ENCODE measurements at places on chromosomes 16 and 17.

- DNase-seq: no peak
Observed at GRCh38 chr16:74825016-74825415, 50.4 kb upstream of the FA2H start.

GRCh38 chr17:8145811-8146210, 6.4 kb downstream of the PER1 start:
- DNase-seq: no peak

DNA sequence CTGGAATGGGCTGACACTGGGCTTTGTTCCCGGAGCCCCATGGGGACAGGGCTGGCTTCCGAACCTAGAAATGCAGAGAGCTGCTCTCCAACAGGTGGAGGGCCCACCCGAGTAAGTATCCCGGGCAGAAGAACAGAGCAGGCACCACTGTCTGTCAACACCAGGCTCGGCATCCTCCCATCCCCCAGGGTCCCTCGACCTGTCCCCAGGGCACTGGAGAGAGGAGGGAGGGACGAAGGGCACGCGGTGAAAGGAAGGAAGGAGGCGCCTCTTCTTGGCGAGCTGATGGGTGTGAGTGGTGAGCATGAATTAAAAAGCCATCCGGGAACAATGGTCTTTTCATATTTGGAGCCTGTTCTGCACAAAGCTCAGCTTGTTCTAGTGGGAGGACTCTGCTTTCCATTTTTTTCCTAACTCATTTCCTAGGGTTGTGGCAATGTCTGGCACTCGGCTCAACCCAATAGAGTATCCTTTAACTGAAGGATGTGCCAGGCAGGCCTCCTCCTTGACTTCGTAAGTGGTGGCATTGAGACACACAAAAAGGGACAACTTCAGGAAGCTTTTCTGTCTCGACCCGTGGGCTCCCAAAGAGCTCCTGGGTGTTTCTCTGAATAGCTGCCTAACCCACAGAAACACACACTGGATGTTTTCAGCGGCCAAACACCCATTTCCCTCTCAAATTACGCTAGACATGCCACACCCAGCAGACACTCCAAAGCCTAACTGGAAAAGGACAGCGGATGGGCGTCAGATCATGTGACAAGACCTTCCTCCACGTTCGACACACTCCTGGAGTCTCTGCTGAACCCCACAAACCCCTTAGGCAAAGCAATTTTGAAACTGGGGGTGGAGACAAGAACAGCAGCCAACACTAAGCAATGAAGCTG, 47.7 kb downstream of the ZFHX3 start:
- DNase-seq: no peak

DNA sequence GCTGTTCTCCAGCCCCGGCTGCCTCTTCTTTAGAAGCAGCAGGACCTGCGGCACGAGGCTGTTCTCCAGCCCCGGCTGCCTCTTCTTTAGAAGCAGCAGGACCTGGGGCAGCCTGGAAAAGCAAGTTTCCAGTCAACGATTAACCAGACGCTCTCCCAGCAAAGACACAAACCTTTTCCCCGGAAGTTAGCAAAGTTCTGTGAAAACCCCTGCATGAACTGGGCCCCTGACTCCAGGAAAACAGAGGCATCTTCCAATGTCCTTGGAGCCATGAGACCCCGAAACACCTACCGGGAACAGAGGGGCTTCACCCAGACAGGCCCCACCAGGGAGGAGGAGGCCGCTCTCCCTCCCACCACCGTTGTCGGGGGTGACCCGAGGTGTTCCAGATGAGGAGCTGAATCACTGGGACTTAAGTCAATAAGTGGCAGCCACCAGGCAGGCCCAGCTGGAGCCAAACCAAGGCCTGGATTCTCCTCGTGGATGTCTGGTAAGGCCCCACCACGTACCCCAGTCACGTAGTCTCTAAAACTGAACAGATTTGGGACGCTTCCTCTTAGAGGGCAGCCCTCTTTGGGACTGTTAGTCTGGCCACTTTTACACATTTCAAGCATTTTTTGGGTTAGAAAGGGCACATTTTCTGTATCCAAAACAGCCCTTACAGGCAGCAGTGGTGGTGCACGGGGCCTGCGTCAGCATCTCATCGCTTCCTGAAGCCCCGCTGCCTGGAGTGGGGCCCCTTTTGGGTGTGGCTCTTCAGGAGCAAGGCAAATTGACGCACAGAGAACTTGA, at the start of gene RPH3AL:
TSS of gene RPH3AL (minus strand) at position 387 of the 792 bp plus-strand sequence. CDS start 25,264 bp downstream, outside the sequence.
- no peak for DNase-seq

- DNase-seq: no peak
Observed at GRCh38 chr16:12158428-12158827, 181.9 kb downstream of the SNX29 start.

GRCh38 chr17:81869221-81870130, 1.7 kb downstream of the ARHGDIA start:
- peak; percentile 56 for DNase-seq

GRCh38 chr16:87681981-87682570, 79.8 kb downstream of the JPH3 start:
- DNase-seq: peak; percentile 29

- DNase-seq: no peak
Observed at GRCh38 chr16:88821168-88821850, 9.6 kb upstream of the APRT start.

- peak; percentile 18 for DNase-seq
Observed at GRCh38 chr17:17693253-17694168, 12.3 kb downstream of the RAI1 start.

- DNase-seq: no peak
Observed at GRCh38 chr16:85373741-85374570, 239.2 kb upstream of the GSE1 start.

GRCh38 chr16:84652566-84652965, 4.3 kb downstream of the KLHL36 start:
- DNase-seq: no peak

- no peak for DNase-seq
Observed at GRCh38 chr17:35666967-35667532, 64.4 kb upstream of the RASL10B start.

DNA sequence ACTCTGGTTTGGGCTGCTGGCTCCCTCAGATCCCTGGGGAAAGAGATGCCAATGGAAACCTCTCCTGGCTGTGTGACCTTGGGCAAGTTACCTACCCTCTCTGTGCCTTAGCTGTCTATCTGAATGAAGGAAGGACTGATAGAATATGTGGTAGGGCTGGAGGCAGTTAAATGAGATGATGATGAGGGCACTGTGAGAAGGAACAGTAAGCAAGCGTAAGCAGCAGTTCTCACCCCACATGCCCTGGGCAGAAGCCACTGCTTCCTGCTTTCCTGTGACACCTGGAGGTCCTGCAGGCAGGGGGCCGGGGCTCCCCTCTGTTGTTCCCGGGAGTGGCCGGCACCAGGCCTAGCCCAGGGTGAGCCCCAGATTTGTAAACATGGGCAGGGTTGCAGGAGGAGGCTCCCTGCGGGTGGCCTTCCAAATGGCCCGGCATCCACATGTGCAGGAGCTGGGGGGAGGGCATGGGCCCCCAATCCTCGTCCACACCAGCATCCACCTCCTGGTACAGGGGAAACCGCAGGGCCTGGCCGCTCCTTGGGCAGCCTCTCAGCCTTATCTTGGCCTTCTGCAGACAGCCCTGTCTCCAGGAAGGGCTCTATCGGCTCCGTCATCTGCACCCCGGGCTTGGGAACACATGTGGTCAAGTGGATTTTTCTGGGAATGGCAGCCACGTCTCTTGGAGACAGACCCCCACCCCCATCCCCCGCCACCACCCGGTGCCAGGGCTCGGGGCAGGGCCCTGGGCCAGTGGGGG, 235.6 kb upstream of the GSE1 start:
- DNase-seq: no peak

DNA sequence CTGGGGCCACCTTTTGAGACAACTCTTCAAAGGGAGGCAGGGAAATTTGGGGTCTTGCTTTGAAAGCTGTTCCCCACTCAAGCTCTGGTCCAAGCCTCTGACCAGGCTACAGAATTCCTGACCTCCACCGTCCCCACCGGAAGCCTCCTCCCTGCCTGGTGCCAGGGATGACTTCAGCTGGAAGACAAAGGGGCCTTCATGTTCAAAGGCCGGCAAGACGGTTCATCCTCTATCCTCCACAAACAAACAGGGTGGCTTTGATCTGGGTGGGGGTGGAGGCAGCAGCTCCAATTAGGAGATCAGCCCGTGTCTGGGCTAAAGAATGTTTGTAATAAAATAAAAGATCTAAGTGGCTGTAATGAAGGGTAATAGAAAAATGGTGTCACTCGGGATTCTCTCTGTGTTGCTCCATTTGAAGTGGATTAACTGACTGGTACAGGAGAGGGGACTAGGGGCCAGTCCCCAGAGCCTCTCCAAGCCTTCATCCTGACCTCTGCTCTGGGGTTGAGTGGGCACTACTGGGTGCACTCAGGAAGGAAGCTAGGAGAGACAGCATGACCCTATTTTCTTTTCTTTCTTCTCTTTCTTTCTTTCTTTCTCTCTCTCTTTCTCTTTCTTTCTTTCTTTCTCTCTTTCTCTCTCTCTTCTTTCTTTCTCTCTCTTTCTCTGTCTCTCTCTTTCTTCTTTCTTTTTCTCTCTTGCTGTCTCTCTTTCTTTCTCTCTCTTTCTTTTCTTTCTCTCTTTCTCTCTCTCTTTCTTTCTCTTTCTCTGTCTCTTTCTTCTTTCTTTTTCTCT, 27.5 kb upstream of the NKD1 start:
- DNase-seq: no peak

DNA sequence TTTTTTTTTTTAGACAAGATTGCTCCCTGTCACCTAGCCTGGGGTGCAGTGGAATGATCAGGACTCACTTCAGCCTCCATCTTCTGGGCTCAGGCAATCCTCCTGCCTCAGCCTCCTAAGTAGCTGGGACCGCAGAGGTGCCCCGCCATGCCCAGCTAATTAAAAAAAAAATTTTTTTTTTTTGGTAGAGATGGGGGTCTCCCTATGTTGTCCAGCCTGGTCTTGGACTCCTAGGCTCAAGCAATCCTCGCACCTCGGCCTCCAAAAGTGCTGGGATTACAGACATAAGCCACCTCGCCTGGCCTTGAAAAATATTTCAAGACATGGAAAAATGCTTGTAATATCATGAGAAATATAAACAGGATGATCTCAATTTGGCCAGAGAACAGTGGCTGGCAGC, 42.9 kb downstream of the HAPSTR1 start:
- no peak for DNase-seq

DNA sequence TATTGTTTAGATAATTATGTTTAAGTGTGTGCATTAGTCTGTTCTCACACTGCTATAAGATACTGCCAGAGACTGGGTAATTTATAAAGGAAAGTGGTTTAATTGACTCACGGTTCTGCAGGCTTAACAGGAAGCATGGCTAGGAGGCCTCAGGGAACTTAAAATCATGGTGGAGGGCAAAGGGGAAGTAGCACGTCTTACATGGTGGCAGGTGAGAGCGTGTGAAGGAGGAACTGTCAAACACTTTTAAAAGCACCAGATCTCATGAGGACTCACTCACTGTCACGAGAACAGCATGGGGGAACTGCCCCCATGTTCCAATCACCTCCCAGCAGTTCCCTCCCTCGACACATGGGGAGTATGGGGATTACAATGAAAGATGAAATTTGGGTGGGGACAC, 203.5 kb upstream of the GOT2 start:
- DNase-seq: no peak

DNA sequence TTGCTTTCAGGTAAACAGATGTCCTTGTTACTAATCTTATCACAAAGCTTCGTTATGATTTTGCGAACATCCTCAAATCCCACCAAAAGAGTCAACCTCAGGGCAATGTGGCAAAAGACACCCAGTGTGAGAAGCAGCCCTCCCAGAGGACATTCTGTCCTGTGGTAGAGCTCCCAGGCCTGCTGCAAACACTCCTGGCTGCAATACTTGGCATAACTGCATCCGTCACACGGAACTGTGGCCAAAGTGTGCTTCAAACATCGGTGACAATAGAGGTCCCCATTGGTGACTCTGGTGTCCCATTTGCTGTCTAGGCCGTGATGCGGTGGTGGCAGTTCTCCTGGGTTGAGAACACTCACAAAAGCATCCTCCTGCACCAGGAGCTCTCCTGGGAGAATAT, 29.5 kb downstream of the SMYD4 start:
- no peak for DNase-seq

DNA sequence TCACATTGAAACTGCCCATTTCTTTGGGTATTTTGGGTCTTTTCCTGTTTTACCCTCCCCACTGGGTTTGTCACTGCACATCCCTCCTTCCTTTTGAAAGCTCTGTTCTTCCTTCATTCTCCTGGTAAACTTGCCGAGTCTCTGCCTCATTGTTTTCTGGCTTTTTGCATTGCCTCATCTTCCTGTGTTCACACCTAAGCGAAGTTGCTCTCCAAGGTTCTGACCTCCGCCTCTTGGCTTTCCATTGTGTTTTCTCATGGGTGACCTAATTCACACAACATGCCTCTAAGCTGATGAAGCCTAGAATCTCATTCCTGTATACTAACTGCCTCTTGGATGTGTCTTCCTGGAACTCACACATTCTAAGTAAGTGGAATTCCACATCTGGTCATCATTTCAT, 1096.1 kb upstream of the EEF2KMT start:
- DNase-seq: no peak

DNA sequence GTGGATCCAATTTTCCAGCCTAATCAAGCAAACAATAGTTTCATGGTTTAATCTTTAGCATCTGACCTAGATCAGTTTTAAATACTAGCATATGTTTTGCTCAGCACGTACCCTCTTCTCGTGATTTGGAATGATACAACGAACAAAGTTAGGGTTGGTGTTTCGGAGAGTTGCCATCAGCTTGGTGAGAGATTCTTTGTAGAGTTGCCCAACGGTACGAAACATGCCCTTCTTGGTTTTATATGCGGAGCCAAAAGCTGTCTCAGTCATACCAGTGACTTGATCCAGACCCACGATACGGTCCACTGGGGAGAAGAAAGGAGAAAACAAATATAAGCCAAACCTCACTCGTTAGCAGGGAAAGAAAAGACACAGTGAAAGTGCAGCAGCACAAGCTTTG, 85.3 kb downstream of the NDEL1 start:
- DNase-seq: no peak

DNA sequence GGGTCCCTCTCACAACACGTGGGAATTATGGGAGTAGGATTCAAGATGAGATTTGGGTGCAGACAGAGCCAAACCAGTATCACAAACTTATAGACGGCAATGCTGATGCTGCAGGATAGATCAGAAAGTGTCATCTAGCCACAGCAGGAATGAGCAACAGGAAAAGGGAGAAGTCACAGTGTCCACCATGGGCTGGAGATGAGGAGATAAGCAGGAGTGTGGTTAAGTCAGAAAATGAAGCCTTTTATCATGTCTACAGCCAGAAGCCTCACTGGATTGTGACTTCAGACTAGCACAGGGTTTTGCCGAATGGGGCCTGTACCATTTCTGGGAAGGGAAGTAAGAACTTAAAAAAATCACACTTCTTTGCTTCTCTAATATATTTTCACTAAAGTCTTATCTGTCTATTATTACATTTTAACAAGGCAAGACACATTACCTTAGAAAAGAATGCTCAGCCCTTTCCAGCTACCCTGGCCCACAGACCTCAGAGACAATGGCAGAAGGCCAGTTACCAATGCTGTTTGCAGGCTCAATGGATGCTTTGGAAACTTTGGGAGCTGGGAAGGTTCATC, 490.2 kb upstream of the SALL1 start:
- DNase-seq: no peak

- no peak for DNase-seq
Observed at GRCh38 chr16:81415751-81416150, 28.9 kb upstream of the CMIP start.

- no peak for DNase-seq
Observed at GRCh38 chr16:80996688-80997138, 10.0 kb downstream of the CMC2 start.

Data from activated CD4-positive, alpha-beta T cell treated with anti-CD3 and anti-CD28 coated beads, Interleukin-2, amount 50 U/mL, for 48 hours (primary cell).